ENCODE measurements at places on chromosomes 6 and 20. TPM values are rescaled to one million over a fixed set of nuclear protein-coding genes. Genes with fewer than 3 reads are reported as not detected.

The APOM gene
- 0.81 TPM for total RNA-seq

GRCh38 chr20:4488407-4489339 is 233.0 kb upstream of the PRND start:
- DNase-seq: no peak

The TMEM74B gene
- total RNA-seq: 1.2 TPM

DNA sequence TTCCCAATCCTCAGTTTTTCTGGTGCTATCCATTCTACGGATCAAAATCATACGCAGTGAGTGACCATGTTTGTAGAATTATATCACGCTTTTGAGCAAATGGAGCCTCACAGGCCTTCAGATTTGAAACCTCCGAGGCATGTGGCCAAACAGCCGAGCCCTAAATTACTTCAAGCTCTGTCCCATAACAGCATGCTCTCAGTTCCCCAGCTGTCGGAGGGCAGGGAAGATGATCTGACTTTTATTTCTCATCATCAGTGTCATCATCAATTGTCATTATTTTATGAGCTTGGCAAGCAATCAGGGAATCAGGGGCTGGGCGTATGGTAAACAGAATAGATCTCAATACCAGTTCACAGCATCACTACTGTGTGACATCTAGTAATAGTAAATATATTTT is 73.2 kb downstream of the PSMG4 start:
- no peak for DNase-seq

- no peak for DNase-seq
Observed at GRCh38 chr6:35443341-35444030, 8.7 kb upstream of the FANCE start.

GRCh38 chr6:154466139-154466538 is 44.3 kb downstream of the CNKSR3 start:
- DNase-seq: no peak

- no peak for DNase-seq
Observed at GRCh38 chr6:84050408-84050807, 16.8 kb downstream of the MRAP2 start.

The SPTLC3 gene
- total RNA-seq: 2.6 TPM

The BMP2 gene
- total RNA-seq: 54.9 TPM

The SMPDL3A gene
- total RNA-seq: 3.5 TPM

The DOK5 gene
- 1.9 TPM for total RNA-seq

The GNRH2 gene
- not detected for total RNA-seq

DNA sequence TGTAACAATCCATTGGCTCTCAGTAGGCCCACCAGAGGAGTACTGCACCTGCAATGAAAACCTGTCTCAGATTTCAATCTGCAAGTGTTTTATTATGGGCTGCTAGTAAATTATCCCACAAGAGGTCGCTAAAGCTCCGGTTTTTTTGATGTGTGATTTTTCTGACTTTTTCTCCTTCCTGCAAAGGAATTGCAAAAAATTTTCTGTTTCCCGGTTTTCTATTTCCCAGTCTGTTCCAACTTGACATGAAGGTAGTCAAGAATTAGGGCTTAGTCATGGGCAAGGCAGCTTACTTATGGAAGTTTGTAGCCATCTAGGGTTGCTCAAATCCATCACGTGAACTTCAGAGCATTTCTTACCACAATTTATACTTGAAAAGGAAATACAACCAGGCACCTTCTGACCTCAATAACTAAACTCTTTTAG is 38.5 kb upstream of the AHI1 start:
- DNase-seq: peak; percentile 38

GRCh38 chr20:63746751-63747315 is 7.3 kb downstream of the SLC2A4RG start:
- no peak for DNase-seq

The TBX18 gene
- total RNA-seq: 1.9 TPM

GRCh38 chr20:14783766-14784165 is 446.4 kb upstream of the FLRT3 start:
- no peak for DNase-seq

- DNase-seq: no peak
Observed at GRCh38 chr6:113734982-113735381, 122.2 kb upstream of the MARCKS start.

- no peak for DNase-seq
Observed at GRCh38 chr6:10481101-10481500, 40.0 kb upstream of the GCNT2 start.

The PROKR2 gene
- not detected for total RNA-seq

The POM121L2 gene
- total RNA-seq: not detected

The ZFP57 gene
- 1.4 TPM for total RNA-seq

The PLCB1 gene
- total RNA-seq: 2.2 TPM

GRCh38 chr6:109053336-109053735 is 41.3 kb downstream of the SESN1 start:
- no peak for DNase-seq

The LY6G5B gene
- 4.0 TPM for total RNA-seq

The POPDC3 gene
- total RNA-seq: 6.6 TPM

DNA sequence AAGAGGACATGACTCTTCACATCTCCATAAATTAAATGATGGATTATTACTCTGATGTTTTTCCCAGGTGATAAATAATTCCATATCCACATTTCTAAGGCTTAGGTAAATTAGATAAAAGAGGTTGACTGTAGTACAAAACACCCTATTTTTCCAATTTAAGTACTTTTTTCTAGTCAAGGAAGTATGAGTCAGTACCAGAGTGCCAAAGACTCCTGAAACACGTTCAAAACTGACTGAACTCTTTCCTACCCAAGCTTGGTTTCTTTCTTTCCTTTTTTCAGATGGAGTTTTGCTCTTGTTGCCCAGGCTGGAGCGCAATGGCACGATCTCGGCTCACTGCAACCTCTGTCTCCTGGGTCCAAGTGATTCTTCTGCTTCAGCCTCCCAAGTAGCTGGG is 85.0 kb downstream of the DOK5 start:
- DNase-seq: no peak

DNA sequence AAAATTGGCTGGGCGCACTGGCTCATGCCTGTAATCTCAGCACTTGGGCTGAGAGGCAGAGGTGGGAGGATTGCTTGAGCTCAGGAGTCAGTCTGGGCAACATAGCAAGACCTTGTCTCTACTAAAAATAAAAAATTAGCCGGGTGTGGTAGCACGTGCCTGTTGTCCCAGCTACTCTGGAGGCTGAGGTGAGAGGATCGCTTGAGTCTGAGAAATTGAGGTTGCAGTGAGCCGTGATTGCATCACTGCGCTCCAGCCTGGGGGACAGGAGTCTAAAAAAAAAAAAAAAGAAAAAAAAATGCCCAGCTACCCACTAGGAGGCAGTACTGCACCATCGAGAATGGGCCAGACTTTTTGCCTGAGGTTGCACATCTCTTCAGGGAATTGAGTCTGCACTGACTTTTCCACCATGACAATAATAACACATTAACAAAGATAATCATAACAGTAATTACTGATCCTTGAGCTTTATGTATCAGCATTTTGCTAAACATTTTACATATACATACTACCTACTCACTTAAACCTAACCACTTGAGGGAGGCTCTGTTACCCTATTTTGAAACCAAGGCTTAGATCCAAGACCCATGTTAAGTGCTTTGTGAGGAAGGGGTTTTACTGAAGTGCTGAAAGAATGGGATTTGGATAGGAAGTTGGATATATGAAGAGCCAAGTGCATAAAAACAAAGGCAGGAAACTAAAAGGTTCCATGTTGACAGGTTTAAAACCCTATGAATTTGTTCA is 21.0 kb downstream of the SRSF3 start:
- DNase-seq: no peak

GRCh38 chr6:3746119-3746691 is 5.3 kb downstream of the PXDC1 start:
- DNase-seq: no peak

DNA sequence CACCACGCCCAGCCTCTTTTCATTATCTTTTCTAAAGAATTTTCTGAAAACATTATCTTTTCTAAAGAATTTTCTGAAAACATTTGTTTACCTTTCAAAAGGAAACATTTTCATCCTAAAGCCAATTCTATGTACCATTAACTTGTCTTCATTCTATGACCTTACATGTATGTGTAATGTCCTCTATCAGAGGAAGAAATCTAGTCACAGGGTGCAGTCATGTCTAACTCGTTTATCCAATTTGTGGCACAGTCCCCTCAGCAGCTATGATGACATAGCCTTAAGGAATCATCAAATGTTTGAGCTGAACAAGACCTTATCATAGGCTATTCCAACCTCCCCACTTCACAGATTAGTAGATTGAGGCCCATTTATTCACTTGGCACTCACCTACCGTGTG is 21.5 kb upstream of the SPTLC3 start:
- no peak for DNase-seq

GRCh38 chr6:144395826-144396225 is 110.7 kb downstream of the UTRN start:
- no peak for DNase-seq

DNA sequence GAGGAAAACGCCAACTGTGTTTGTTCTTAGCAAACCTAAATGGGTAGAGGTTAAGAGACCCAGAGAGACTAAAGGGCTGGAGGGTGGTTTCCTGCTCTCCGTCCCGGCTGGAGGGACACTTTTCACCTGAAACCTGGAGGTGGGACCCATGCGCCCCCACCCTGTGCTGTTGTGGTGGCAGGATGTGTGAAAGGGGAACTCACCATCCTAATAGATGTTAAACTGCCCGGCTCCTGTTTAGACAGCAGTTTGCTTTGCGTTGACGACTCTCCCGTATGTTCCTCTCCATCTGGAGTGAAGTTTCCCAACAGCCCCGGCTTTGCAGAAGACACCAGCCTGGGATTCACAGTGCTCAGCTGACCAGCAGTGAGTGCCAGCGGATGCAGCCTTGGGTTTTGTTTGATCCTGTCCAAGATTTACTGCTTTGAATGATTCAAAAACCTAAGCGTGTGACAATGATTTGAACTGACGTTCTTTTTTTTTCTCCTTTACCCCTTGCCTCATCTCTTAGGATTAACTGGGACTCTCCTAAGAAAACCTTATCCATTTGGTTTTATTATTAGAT is 66.0 kb downstream of the CDH4 start:
- no peak for DNase-seq

DNA sequence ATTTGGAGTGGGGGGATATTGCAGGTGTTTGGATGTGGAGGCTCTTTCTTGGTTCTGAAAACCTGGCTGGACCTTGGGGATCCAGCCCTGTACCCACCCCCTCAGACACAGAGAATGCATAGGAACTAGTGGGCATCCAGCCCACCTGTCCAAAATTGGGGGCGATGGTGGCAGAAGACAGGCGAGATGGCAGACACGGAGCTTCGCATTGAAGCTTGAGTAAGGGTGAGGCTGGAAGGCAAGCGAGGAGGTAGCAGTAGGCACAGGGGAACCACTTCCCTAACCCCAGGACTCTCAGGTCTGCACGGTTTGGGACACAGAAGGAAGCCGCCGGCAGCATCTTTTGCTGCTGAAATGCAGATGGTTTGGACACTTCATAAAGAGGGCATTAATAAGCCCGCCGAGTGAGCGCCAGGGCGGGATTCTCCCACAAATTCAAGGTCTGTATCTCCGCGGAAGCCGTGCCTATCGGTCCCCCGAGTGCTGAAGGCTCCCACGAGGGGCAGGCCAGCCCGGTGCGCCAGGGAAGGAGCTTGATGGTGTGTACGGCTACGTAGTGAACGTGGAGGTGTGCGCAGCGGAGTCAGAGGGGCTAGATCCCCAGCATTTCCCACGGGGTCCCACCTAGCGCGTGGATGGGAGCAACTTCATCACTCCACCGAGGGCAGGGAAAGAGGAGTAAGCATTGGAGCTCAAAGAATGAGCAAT is 1.6 kb upstream of the FOXA2 start:
- no peak for DNase-seq

- no peak for DNase-seq
Observed at GRCh38 chr6:163398815-163399214, 15.7 kb upstream of the QKI start.

GRCh38 chr6:36800223-36801076 is 38.8 kb downstream of the CPNE5 start:
- DNase-seq: no peak

The CFAP61 gene
- total RNA-seq: not detected

The HTR1E gene
- total RNA-seq: not detected

The ACSS2 gene
- 28.1 TPM for total RNA-seq

The IL20RA gene
- total RNA-seq: 0.22 TPM

The SNPH gene
- total RNA-seq: 7.2 TPM

DNA sequence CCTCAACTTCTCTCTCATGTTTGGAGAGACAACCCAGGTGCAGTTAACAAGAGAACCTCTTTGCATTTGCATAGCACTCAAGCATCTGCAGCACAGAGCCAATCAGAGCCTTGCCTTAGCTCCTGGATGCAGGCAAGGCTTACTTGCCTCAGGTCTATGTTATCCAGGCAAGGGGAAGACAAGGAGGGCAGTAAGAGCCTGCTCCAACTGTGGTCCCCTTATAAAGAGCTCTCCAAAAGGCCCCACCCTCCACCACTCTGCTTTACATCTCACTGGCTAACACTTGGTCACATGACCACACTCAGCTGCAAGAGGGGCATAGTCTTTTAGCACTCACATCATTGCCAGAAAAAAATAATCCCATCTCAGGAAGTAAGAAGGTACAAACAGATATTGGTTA is 540.0 kb downstream of the PTPRT start:
- no peak for DNase-seq

DNA sequence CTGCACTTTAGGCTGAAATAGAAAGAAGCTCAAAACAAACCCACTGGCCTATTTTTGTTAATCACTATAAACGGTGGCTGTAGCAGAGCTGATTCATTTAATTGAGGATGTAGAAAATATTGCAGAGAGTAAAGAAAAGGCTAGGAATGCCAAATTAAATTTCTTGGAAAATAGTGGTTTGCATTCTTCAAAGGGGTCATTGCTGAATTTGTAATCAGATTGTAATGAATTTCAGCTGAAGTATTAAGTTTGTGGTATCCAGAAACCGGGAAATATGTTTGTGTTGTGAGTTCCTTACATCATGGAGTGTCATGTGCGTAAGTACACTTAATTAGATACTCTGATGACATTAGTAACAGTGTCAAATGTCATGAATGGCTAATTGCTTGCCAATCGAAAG is 203.0 kb downstream of the SAMD5 start:
- DNase-seq: no peak

The BAK1 gene
- total RNA-seq: 18.6 TPM
